ENCODE measurements at places on chromosomes 16 and 17. TPM values are rescaled to one million over a fixed set of nuclear protein-coding genes. Genes with fewer than 3 reads are reported as not detected.
A peak's percentile ranks its signal among the peaks of the same experiment; 100 is the strongest.

DNA sequence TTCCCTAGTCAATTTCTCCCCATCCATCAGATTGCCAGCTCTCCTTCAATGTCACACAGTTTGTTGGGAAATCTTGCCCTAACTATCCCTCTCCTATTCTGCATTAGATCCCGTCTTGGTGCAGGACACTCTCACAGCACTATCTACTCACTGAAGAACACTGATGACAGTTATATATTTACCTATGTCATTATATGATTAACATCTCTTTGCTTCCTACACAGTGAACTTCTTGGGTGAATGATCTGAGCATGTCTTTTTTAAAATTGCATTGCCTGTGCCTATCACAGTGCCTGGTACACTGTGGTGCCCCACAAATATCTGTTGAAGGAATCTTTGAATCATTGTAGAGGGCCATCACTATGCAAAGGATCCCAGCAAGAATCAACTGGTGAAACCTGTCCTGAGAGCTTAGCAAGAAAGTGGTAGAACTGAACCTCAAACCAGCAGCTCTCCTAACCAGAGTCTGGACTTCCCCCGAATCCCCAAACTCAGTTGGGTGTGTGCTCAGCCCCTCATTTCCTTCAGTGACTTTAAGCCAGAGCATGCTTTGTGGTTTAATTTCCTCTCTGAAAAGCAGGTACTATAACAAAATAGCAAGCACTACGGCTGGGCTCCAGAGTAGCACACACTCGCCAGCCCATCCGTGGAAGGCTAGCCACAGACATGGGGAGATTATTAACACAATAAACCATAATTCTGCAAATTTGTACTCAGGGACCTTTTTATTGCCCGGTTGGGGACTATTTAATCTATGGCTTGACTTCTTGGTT, 680.7 kb upstream of the SALL1 start:
- DNase-seq, result no peak

DNA sequence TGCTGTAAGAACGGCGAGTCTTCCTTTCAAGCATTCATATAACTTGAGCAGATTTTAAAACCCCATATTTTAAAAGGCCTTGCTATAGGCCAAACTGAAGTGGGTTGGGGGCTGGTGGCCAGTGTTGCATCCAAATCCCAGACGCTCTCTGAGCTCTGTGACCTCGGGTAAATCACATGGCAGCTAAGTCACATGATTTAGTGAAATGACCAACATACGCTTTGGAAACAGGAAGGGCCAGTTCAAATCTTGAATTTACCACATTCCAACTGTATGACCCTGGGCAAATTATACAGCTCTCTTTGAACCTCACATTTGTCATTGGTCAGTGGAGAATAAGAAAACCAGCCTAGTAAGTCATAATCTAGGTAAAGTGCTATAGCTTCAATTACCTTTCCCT, 519.3 kb downstream of the HAPSTR1 start:
- no peak for DNase-seq

DNA sequence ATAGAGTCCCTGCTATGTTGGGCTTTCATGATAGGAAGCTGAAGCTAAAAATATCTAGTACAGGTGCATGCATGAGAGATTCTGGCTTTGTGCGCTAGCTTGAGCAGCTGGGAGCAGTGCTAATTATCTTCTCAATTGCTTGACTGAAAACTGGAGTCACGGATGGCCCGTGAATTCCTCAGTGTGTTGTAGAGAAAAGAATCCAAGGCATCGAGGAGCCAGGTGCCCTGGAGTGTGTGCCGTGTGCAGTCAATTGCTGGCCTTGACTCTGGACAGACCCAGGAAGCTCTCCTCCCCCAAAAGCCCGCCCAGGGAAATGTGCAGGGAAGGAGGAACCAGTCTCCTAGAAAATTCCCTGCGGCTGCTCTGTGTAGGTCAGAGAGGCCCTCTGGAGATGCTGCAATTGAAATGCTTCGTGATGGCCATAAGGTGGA, 14.2 kb downstream of the LGALS3BP start:
- no peak for DNase-seq

DNA sequence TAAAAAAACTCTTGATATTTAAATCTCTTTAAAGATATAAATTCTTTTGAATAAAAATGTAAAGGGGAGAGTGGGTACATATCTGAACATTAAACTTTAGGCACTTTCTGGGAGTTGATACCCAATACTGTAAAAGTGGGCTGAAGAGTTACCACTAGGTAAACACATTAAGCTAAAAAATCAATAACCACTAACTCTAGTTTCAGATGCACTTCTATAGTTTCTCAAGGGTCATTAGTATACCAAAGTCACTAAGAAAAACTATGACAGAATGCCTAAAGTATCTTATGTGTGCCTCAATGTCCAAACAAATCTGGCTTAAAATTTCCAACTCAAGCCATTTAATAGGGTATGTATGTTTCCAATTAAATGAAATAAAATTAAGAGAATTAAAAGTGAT, 13.1 kb upstream of the CFDP1 start:
- DNase-seq, result no peak

- no peak for DNase-seq
Observed at GRCh38 chr16:22989598-22989997, 159.7 kb downstream of the USP31 start.

DNA sequence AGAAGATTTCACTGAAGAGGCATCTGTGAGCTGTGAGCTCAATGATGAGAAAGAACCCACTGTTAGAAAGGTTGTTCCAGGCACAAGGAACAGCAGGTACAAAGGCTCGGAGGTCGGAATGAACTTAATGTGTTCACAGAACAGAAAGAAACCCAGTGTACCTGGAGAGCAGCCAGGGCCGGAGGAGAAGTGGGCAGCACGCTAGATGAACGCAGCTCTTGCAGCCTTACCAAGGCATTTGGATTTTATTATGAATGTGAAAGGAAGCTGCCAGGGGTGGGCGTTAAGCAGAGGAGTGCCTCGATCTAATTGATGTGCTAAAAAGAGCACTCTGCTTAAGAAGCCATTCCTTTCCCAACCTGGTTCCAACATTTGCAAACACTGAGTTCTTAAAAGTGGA, 19.0 kb downstream of the EEF2K start:
- peak; percentile 24 for DNase-seq

DNA sequence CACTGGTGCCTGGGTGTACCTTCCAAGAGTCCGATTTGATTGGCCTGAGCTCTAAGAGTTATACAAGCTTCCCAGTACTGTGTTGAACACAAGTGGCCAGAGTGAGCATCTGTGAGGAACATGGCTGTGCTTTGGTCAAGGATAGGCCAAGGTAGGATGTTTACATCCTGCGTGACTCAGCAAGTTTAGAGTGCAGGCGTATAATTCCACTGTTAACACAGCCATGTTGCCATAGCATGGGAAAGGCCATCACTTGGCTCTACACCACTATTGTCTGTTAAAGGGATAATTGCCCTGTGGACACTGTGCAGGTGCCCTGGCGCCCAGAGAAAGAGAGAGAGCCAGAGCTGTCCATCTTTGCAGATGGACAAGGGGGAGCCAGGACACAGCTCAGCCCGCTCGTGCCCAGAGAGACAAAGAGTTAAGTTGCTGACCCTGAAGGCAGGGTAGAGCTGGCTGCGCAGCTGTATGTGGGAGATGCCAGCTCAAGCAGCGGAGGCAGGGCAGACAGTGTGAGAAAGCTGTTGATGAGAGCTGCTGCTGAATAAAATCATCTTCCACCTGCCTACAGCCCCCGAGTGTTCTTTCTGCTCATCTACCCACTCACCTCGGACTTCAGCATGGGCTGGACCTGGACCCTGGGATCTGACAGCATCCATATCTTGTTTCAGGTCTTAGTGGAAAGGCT, 11.7 kb downstream of the CFAP52 start:
- no peak for DNase-seq

DNA sequence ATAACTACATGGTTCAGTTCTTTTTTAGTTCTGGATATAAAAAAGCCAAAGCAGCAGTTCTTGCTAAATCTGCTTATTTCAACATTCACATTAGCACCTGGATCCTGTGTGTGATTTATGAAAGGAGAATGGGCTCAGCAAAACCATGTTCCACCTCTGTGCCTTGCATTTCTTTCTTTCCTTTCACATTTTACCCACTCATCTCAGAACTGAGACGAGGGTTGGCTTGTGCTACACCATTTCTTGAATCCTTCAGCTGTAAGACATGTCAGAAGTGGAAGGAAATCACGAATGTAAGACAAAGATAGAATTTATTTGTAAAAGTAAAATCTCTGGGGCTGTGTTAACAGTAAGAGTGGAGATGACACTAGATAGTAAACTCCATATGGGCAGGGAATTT, 1.2 kb upstream of the UTP6 start:
- DNase-seq, result no peak

Gene CDRT4
- 23.3 TPM for total RNA-seq

Gene GRAP
- not detected for total RNA-seq

Gene PLEKHH3
- 32.2 TPM for total RNA-seq

Gene CDH11
- total RNA-seq, result 931 TPM

Gene KRT27
- not detected for total RNA-seq

Gene HCRT
- not detected for total RNA-seq

Gene TMEM11
- 18.2 TPM for total RNA-seq

Gene HAPSTR1
- 79.2 TPM for total RNA-seq

Gene SAMD14
- total RNA-seq, result 3.0 TPM

Gene AURKB
- total RNA-seq, result 9.4 TPM

Gene GPS2
- 81.3 TPM for total RNA-seq

Gene CLEC18A
- total RNA-seq, result 0.43 TPM

Gene PRRT2
- 4.0 TPM for total RNA-seq

Gene CX3CL1
- not detected for total RNA-seq

All from GM23248 (cell line).